PC-9 (cell line): ENCODE measurements at places on chromosomes 16 and 17.
A peak's percentile ranks its signal among the peaks of the same experiment; 100 is the strongest.

GRCh38 chr17:78891406-78892061, 11.5 kb downstream of the CEP295NL start:
- DNase-seq, result no peak

DNA sequence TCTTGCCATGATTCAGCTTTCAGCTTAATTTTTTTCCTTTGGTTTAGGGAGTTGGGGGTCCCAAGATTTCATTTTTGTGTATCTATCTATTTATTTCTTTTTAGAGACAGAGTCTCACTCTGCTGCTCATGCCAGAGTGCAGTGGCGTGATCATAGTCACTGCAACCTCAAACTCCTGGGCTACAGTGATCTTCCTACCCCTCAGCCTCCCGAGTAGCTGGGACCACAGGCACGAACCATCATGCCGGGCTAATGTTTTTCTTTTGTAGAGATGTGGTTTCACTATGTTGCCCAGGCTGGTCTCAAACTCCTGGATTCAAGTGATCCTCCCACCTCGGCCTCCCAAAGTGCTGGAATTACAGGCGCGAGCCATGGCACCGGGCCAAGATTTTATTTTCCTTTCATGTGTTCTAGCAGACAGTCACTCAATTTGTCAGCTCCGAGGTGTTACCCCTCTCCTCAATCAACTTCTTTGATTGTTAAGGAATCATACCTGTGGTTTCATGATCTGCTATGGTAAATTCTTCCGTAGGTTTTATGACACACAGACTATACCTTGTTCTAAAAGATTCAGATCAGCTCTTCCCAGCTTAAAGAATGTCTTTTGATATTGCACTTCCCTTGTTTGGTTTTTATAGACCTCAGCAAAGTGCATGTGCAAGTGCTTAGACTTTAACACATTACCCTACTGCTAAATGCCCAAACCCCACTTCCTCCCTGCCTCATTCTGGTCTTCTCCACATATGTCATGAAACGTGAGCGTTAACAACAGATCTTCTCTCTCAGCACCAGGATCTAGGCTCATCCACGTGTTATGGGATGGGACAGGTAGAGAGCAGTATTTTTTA, 13.0 kb downstream of the UNC45B start:
- no peak for DNase-seq

DNA sequence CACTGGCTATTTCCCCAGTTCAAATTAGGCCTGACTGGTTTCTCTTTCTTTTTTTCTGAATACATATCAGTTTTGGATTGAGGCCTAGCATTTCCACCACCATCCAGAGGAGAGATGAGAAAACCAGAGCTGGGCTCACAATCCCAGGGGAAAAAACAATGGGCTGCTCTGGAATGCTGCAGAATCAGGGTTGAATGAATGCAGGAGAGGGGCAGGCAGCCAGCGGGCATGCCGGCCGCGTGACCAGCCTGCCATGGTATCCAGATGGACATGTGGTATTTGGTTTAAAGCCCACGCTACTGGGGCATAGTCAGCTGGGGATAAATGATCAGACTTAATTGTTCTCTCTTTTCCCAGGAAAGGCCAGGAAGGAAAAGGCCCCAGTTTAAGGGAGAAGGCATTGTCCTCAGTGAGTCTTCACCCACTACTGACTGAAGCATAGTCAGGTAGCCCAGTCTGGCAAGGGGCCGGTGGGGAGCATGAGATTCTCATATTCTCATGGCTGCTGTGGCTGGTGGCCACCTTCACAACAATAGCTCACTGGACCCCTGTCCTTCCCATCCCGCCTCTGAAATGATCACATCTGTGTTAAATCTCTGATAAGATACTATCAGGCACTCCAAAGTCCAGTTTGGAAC, 38.7 kb upstream of the RHOT1 start:
- no peak for DNase-seq

- peak; percentile 90 for DNase-seq
Observed at GRCh38 chr16:85612801-85613603, at the start of gene GSE1. Gene GSE1, plus strand, starts transcription at chr16:85613322. Its CDS starts 70 bp downstream, at chr16:85613392.

GRCh38 chr16:66004699-66005098, 361.8 kb upstream of the CDH5 start:
- DNase-seq, result no peak

DNA sequence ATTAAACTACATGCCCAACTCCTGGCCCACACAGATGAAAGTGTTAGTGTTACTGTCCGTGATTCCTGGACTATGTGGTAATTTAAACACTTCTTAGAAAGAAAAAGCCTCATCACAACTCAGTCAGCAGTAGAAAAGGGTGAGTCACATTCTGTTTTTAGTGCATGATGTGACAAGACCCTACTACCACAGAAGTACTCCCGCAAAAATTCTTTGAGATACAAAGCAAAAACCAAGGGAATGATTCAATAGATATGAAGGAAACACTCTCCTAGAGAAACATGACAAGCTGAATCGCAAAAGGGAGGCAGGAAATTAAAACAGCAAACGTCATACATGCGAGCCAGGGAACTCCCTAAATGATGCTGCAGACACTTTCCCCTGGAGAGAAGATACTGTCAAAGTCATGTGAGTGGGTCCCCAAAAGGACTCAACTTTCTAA, 14.4 kb downstream of the SNN start:
- DNase-seq, result no peak
